ENCODE measurements at places on chromosomes 16 and 17. TPM values are rescaled to one million over a fixed set of nuclear protein-coding genes. Genes with fewer than 3 reads are reported as not detected.
A peak's percentile ranks its signal among the peaks of the same experiment; 100 is the strongest.

DNA sequence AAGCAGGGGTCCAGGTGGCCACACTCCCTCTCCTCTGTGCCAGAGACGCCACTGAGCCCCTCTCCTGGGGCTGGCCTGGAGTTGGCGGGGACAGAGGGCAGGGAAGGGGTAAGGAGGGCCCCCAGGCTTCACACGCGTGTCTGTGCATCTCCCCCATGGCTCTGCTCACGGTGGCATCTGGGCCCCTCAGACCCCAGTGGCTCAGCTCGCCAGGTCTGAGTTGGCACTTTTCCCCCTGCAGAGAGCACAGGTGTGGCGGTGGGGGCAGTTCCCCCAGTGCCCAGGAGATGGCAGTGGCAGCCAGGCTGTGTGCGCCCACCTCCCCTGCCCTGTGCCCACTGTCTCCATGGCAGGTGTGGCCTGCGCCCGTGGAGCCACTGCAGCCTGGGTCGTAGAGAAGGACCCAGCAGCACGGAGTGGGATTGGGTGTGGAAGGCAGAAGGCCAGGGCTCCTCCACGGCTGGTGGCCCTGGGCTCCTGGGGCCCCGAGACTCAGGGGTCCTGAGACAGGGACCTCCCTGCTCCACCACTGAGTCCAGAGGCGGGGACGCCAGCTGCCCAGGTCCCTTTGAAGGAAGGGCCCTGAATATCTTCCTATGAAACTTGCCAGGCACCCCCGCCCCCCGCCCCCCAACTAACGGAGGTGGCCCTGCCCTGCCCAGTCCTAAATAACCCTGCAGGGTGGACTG is 4.3 kb upstream of the APRT start:
- no peak for DNase-seq

DNA sequence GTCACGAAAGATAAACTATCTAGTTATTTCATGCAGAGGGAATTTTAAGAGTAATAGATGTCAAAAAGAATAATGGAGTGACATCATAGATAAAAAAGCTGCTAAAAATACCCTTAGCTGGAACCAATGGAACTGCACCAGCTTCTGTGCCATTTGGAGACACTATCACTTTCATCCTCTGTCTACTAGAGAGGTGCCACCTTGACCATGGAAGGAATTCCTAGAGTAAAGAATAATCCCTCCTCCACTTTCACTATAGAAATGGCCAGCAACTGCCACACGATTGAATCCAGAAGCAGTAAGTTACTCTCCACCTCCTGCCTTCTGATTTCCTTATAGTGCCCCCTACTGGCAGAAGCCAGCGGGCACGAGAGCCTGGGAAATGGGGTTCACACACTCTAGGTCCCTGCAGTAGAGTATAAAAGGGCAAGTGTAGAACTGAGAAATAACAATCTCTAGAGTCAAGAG is 2.8 kb upstream of the ALDH3A2 start:
- no peak for DNase-seq

- DNase-seq = peak; percentile 46
Measured at GRCh38 chr16:456891-457483, 31.5 kb downstream of the RAB11FIP3 start.

The GAST gene
- total RNA-seq = not detected

The HOXB3 gene
- total RNA-seq = 7.8 TPM

The PGAP3 gene
- 44.6 TPM for total RNA-seq

The SPNS2 gene
- 14.0 TPM for total RNA-seq

The KCNH6 gene
- total RNA-seq = 8.1 TPM
